ENCODE measurements at places on chromosomes 3 and 15.

- DNase-seq, result no peak
Measured at GRCh38 chr3:140555666-140556065, 122.2 kb upstream of the TRIM42 start.

- DNase-seq, result peak; percentile 66
Measured at GRCh38 chr15:56244811-56245576, 1.3 kb upstream of the RFX7 start.

DNA sequence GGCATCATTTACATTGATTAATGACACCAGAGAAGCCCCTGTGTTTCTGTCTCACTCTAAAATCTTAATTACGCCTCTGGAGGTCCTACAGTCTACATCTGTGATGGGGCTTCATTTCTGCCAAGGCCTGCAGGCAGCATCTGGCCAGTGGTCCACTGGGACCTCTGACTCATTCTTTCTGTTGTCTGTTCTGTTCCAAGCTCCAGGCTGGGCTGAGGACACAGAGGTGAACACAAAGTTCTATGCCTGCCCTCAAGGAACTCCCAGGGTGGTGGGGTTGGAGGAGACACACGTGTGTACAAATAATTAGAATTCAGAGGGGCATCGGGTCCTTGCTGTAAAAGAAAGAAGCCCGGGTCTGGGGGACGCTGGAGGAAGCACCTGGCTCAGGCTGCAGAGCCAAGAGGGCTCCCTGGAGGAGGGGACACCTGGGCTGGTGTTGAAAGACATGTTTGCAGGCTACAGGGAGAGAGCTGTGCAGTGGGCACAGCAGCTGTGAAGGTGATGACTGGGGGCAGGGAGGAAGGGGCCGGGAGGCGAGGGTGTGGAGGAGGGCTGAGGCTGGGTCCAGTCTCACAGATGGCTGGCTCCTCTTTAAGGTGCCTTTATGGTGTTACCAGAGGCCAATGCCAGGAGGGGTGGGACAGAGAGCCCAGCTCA lies 103.3 kb upstream of the PRR23E start:
- DNase-seq, result no peak

GRCh38 chr3:100456745-100457144 lies 35.7 kb upstream of the TMEM45A start:
- no peak for DNase-seq

DNA sequence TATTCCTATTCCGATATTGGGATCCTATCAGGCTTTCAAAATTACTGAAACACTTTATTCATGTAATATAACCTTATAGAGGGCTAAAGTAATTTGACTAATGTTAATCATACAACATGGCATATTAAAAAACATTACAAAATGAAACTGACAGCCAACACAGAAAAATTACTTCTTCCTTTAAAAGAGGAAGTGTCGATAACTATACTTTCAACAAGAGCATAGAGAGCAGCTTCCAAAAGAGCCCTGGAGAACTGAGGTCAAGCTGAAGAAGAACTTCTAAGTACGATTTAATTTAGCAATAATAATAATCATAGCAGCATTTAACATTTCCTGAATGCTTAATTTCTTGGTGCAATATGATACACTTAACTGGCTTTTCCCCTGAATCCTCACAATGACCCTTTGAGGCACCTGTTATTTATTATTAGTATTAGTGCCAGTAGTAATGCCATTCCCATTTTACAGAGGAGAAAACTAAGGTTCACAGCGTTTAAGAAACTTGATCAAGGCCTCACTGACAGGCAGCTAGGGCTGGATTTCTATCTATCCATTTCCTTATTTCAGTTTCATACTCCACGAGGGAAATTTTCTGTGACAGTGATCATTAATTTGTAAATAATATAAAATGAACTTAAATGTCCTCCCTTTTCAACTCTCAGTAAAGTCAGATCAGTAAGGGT lies 181.6 kb downstream of the CFAP20DC start:
- no peak for DNase-seq

- no peak for DNase-seq
Measured at GRCh38 chr3:182637350-182638110, 155.8 kb upstream of the ATP11B start.

All from RWPE2 (cell line).